Activated CD8-positive, alpha-beta memory T cell treated with anti-CD3 and anti-CD28 coated beads for 1 hour (primary cell): ENCODE measurements at places on chromosomes 2 and 18.

- no peak for DNase-seq
Measured at GRCh38 chr2:171798156-171798820, 95.8 kb downstream of the SLC25A12 start.

- DNase-seq, result no peak
Measured at GRCh38 chr2:208798698-208799097, 392.1 kb downstream of the PTH2R start.

GRCh38 chr2:99974682-99975375 lies 167.6 kb downstream of the AFF3 start:
- DNase-seq, result no peak

- no peak for DNase-seq
Measured at GRCh38 chr2:42132191-42132965, 36.8 kb upstream of the EML4 start.

DNA sequence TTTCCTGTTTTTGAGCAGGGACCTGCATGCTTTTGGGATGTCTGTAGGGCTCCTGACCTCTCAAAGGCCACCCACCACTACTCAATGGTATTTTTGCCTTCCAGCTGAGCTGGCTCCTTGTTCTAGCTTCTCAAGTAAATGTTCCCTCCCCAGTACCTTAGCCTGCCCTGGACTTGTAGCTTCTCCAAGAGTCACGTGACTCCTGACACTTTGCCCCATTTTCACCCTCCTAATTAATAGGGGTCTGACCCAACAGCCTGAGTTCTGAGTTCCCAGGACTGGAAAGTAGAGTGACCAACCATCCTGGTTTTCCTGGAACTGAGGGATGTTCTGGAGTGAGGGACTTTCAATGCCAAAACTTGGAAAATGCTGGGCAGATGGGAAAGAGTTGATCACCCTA lies 4.0 kb downstream of the LBX2 start:
- DNase-seq, result no peak

DNA sequence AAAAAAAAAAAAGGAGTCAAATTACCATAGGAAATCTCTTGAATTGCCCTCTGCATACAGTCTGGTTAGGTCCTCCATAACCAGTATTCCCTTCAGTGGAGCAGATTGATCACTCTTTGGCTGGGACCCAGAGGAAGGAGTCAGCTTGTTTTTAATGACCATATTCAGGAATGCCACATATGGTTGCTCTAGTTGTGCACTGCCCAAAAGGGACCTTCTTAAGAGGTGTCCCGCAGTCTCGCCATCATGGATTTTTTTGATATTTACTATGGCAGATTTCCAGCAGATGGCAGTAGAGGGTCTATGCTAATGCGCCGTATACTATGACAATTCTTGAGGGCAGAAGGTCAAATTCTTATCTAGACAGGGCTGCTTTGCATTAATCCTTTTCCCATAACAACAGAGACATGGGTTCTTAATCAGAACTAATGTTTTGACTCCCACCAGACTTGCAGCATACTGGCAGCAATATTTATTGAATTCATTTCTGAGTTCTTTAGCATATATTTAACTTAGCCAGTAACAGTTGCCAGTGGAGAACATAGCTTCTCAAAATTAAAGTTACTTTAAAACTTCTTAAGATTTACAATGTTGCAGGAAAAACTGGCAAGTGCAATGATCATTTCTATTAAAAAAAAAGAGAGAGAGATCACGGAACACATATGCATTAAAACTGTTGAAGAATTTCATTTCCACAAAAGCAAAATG lies 31.8 kb upstream of the INPP4A start:
- DNase-seq, result peak; percentile 2

GRCh38 chr18:72232644-72233043 lies 311.5 kb downstream of the CBLN2 start:
- no peak for DNase-seq

DNA sequence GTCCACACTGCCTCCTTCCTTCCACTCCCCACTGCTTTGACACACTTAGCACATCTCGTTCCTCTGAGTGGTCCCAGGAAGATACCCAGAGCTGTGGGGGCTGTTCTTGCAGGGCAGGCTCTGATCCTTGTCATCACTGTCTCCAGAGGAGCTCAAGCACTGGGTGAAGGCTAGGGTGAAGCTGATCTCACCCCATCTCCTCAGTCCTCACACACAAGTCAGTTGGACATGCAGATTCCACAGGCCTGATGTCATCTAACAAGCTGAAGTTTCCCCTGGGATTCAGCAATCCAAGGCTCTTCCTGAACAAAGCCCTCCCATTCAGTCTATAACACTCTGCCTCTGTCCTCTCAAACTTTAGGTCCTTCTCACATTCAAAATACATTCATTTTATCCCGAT lies 90.6 kb upstream of the RAB6C start:
- no peak for DNase-seq

DNA sequence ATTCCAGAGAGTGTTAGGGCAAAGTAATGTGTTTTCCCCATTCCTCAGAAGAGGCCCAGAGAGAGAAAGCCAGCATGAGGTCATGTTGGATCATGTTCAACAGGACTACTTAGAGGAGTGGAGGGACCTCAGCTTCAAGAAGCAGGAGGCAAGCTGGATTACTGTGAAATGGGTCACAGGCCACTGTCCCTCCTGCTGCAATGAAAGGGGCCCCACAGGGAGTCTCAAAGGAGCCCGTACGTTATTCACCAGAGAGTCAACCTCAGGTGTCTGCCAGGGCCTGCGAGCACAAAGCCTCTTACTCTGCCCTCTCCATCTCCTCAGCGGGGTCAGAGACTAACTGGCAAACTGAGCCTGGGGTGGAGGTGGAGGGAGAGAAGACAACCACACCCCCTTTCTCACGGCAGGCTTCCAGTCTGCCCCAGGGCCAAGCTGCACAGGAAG lies 27.2 kb upstream of the ACYP2 start:
- no peak for DNase-seq

GRCh38 chr2:74414881-74415761 lies 6.3 kb downstream of the C2orf81 start:
- no peak for DNase-seq

- no peak for DNase-seq
Measured at GRCh38 chr2:68426446-68426845, 40.6 kb downstream of the FBXO48 start.

GRCh38 chr18:2617401-2617998 lies 38.0 kb upstream of the SMCHD1 start:
- no peak for DNase-seq

DNA sequence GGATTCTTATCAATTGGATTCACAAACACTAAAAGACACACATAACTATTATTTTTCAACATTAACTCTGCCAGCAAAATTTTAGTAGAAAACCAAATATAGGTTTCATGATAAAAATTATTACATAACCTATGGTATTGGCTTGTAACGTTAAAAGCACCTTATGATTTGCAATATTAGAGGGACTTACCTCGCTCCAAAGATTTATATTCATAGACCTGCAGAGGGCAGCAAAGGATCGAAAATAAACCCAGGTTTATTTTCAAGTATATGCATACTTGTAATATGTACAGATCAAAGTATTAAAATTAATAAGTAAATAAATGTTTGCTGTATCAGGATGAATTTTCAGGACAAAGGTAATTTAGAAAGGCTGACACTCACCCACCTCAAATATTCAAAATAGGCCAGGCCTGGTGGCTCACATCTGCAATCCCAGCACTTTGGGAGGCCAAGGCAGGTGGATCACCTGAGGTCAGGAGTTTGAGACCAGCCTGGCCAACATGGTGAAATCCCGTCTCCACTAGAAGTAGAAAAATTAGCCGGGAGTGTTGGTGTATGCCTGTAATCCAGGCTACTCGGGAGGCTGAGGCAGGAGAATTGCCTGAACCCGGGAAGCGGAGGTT lies 45.3 kb downstream of the LRPPRC start:
- no peak for DNase-seq

- DNase-seq, result no peak
Measured at GRCh38 chr18:48581206-48581605, 42.4 kb downstream of the CTIF start.

- no peak for DNase-seq
Measured at GRCh38 chr2:15265889-15266288, 295.2 kb downstream of the NBAS start.

GRCh38 chr2:197515315-197515738 lies 539 bp upstream of the MOB4 start:
- no peak for DNase-seq

DNA sequence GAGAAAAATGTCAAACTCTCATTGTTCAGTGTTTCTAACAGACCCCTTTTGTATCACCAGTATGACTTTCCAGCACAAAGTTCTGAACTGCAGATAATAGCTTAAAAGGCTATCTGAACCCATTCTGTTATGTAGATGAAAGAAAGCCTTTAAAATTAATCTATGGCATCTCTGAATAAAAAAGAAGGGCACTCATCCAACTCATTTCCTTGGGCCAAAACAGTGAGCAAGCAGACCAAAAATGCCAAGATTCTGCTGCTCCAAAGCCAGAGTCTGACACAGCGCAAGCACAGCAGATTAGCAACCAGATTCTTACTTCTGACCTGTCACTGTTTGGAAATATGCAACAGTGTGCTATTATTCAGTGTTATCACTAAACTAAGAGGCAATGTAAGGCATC lies 22.6 kb upstream of the ITGA6 start:
- DNase-seq, result no peak

GRCh38 chr2:30421604-30422443 lies 25.2 kb upstream of the LCLAT1 start:
- DNase-seq, result no peak

- no peak for DNase-seq
Measured at GRCh38 chr2:105005181-105005951, 32.5 kb upstream of the MRPS9 start.

DNA sequence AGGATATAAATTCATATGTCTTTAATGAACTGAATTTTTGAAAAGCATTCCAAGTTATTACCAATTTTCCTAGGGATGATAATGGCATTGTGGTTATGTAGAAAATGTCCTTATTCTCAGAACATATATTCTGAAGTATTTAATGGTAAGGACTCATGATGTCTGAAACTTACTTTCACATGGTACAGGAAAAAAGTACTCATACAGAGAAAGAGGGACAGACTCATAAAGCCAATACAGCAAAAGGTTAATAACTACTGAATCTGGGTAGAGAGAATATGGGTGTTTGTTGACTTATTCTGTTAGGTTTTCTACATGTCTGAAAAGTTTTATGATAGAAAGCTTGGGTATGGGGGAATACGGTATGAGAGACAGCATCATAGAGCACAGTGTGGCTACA lies 84.3 kb upstream of the SERTAD2 start:
- no peak for DNase-seq

GRCh38 chr18:5893956-5894610 lies 1.2 kb downstream of the TMEM200C start:
- no peak for DNase-seq

- no peak for DNase-seq
Measured at GRCh38 chr2:84940088-84940470, 30.9 kb upstream of the KCMF1 start.

DNA sequence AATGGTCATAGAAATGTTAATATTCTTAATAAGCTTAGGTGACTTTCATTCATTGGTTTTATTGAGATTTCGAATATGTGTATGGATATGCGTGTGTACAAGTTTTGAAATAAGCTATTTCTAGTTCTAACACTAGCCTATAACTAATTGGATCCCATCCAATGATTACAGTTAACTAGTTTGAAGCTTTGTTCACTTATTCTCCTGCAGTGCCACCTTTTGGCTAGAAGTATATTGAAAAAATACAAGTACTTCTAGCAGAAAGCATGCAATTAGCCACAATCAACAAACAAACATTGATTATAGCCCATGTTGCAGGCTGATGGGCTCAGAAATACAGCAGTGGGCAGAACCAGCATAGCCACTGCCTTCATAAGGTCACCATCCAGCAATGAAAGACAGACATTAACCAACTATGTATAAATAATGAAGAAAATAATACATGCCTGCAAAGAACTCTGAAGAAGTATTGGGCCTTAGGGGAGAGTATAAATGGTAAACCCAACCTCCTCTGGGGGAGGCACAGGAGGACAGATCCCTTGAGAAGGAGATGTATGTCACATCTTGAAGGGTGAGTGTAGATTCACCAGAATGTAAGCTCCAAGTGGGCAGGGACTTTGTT lies 5.1 kb upstream of the PIEZO2 start:
- DNase-seq, result no peak

GRCh38 chr2:53235836-53236582 lies 531.6 kb upstream of the CHAC2 start:
- DNase-seq, result no peak

- DNase-seq, result no peak
Measured at GRCh38 chr2:54845094-54845493, 121.6 kb downstream of the EML6 start.

- no peak for DNase-seq
Measured at GRCh38 chr2:173775440-173775839, 189.7 kb downstream of the SP3 start.

DNA sequence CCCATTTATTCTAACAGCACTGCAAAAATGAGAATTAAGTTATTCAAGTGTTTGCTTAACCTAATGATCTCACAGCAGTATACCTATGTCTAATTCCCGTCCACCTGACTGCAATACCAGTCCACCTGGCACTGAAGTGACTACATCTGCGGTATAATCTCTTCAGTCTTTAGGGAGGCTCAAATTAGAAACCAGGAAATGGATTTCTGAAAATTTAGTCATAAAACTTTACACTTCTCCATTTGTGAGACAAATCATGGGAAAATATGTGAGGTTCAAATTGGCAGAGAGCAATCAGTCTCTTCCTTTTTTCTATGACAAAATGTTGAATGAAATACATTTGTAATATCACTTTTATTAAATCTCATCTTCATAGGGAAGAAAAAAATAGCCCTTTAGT lies 33.0 kb downstream of the FTCDNL1 start:
- DNase-seq, result no peak

GRCh38 chr2:238773472-238773871 lies 74.4 kb upstream of the TWIST2 start:
- DNase-seq, result no peak

DNA sequence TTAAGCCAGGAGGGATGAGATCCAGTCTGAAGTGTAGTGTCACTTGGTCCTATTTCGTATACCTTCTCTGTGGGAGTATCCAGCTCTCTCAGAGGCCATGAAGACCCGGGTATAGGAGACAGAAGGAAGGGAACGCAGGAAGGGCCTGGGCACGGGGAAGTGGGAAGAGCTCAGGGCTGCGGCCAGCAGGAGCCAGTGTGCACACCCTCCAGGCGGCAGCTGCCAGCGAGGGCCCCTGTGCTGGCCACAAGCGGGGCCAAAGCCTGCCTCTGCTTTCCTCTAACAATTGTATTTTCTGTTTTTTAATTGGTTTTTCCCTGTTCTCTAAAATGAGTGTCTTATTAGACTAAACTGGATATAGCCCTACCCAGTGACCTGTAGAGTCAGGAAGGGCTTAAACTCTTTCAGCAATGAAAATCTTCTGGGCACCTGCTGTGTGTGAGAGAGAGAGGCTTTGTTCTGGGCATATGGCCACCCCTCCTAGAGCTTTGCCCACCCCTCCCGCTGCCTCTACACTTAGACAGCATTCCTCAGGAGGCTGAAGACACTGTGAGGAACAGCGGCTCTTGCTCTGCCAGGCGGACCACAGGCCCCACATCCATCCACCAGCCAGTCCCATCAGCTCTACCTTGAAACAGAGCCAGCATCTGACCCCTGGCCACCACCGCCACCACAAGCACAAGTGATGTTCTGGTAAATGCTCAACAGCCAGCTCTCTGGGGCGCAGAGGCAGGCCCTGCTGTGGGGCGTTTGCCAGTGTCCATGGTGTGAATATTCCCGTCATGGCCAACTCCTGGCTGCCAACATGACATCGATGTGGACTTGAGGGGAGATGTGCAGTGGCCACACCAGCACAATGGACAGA lies 9.5 kb downstream of the GPR17 start:
- DNase-seq, result no peak
